GM12878 (cell line): ENCODE measurements at places on chromosomes 16 and 17. TPM values are rescaled to one million over a fixed set of nuclear protein-coding genes. Genes with fewer than 3 reads are reported as not detected.

GRCh38 chr17:49915670-49916069, 53.3 kb upstream of the DLX4 start:
- no peak overlapping the region for H3K27ac ChIP-seq
- H3K27me3 ChIP-seq: peaks cover 16% of the 10 kb centered on the region
- H3K36me3 ChIP-seq: no peaks in the 10 kb centered on the region
- DNase-seq: no peak
- H3K4me3 ChIP-seq: no peak overlapping the region
- no peaks in the 10 kb centered on the region for H3K4me1 ChIP-seq

DNA sequence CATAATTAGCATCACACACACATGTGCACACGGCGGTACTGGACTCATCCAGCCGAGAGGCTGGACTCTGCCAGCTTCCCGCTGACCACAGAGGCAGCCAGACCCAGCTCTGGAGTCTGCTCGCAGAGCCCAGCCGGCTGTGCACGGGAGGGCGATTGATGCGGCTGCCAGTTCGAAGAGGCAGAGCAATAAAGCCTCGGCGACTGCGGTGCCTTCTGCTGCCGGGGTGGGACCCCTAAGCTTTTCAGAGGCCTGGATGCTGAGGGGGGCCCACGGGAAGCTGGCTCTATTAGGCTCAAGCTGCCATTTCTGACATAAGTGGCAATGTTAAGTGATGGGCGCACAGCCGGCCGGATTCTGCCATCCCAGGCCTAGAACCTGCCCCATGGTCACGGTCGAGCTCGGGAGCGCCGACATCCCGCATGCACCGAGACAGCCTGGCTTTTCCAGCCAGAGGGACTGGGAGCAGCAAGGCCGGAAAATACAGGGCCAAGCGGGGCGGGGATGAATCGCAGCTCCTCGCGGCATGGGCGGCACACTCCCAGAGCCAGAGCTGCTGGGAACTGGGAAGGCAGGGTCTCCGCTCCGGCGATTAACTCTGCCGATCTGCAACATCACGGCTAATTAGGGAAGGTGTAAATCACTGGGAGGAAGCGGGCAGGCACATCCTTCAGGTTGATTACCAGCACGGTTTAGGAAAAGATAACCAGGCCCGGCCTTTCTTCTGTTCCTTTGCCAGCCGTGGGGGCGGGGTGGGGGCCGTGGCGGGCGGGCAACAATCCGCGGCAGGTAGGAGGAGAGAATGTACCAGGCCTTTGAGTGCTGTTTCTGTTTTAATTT, 57.7 kb downstream of the TBC1D16 start:
- peaks cover 3% of the 10 kb centered on the region for H3K27me3 ChIP-seq
- no peak overlapping the region for H3K4me3 ChIP-seq
- no peak overlapping the region for H3K27ac ChIP-seq
- H3K36me3 ChIP-seq: no peaks in the 10 kb centered on the region

- no peak overlapping the region for H3K4me3 ChIP-seq
- no peaks in the 10 kb centered on the region for H3K4me1 ChIP-seq
- H3K27me3 ChIP-seq: no peaks in the 10 kb centered on the region
- DNase-seq: no peak
- H3K27ac ChIP-seq: no peak overlapping the region
- H3K36me3 ChIP-seq: no peaks in the 10 kb centered on the region
Observed at GRCh38 chr16:48491517-48491916, 106.3 kb upstream of the SIAH1 start.

GRCh38 chr16:57815987-57816745, 13.9 kb upstream of the KIFC3 start:
- H3K4me3 ChIP-seq: no peak overlapping the region
- no peaks in the 10 kb centered on the region for H3K27me3 ChIP-seq
- DNase-seq: no peak
- H3K4me1 ChIP-seq: peaks cover 11% of the 10 kb centered on the region
- H3K27ac ChIP-seq: no peak overlapping the region
- no peaks in the 10 kb centered on the region for H3K36me3 ChIP-seq

DNA sequence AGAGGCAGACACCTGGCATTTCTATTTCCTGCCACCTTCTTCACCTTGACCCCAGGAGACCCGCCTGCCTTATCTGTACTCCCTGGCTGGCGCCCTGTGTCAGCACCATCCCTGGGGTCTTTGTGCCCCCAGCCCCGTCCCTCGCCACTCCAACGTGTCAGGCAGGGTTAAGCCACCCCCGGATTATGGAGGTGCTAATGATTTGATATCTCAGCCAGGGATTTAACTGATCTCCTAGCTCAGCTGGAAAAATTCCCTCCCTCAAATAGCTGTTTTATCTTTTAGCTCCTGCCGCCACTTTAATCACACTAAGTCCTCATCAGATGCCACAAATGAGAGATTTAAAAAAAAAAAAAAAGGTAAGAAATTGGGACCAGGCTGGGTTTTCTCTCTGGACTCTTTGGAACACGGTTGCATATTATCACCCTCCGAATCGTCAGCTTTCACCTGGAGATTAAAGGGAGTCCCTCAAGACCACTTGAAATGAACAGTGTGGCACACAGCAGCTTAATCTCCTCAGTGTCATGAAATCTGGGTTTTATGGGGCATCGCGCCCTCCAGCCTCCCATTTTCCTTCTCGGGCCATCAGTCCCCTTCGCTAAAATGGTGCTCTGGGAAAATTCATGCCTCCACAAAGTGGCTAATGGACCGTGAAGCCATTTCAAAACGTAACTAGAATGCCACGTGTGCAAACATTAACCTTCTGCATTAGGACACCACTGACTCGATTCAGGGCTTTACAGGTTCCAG, 26.2 kb upstream of the WFDC1 start:
- H3K27me3 ChIP-seq: no peaks in the 10 kb centered on the region; the same call in 1 of the 2 replicates
- no peaks in the 10 kb centered on the region for H3K4me1 ChIP-seq
- no peak overlapping the region for H3K4me3 ChIP-seq
- H3K27ac ChIP-seq: no peak overlapping the region
- H3K36me3 ChIP-seq: no peaks in the 10 kb centered on the region
- DNase-seq: no peak

Gene SCARF1
- polyA plus RNA-seq: 0.05 and 0.33 TPM in 2 replicates

Gene SEC14L5
- polyA plus RNA-seq: not detected in 2 replicates

Gene RAB37
- 1.6 and 2.3 TPM in 2 replicates for polyA plus RNA-seq

Gene FBXW10
- not detected in 2 replicates for polyA plus RNA-seq

Gene GUCY2D
- polyA plus RNA-seq: not detected in 2 replicates

- DNase-seq: no peak
- H3K36me3 ChIP-seq: no peaks in the 10 kb centered on the region
- H3K4me1 ChIP-seq: peaks cover 21% of the 10 kb centered on the region
- no peak overlapping the region for H3K4me3 ChIP-seq
Observed at GRCh38 chr17:79923974-79924638, 84.9 kb upstream of the CBX4 start.

Gene SGSH
- 13.3 and 14.0 TPM in 2 replicates for polyA plus RNA-seq

GRCh38 chr17:17447264-17447663, 29.5 kb upstream of the MED9 start:
- H3K4me1 ChIP-seq: no peaks in the 10 kb centered on the region
- DNase-seq: no peak
- H3K4me3 ChIP-seq: no peak overlapping the region

DNA sequence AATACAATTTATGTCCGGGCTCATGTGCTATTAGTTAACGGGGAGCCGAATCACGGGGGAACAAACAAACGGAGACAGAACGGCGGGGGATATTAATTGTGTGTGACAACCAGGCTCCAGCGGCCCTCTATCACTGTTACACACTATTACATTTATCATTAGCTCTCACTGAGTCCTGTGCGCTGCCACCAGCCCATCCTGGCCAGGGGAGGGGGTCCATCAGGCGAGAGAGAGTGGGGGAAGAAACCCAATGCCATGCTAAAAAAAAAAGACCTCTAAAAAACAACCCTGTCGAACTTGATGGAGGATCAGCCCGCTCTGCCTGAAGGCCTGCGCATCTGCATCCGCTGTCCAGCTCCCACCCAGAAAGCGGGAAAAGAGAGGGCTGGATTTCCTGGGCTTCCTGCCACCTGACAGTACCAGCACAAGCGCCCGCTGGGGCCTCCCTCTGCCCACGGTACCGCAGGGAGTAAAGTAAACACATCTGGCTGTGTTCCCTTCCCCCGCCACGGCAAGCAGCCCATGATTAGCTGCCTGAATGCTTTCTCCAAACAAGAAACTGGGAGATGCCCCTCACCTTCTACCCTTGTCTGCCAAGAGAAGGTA, 41.7 kb downstream of the PIPOX start:
- H3K27me3 ChIP-seq: no peaks in the 10 kb centered on the region
- H3K27ac ChIP-seq: no peak overlapping the region
- DNase-seq: no peak
- H3K4me3 ChIP-seq: no peak overlapping the region

DNA sequence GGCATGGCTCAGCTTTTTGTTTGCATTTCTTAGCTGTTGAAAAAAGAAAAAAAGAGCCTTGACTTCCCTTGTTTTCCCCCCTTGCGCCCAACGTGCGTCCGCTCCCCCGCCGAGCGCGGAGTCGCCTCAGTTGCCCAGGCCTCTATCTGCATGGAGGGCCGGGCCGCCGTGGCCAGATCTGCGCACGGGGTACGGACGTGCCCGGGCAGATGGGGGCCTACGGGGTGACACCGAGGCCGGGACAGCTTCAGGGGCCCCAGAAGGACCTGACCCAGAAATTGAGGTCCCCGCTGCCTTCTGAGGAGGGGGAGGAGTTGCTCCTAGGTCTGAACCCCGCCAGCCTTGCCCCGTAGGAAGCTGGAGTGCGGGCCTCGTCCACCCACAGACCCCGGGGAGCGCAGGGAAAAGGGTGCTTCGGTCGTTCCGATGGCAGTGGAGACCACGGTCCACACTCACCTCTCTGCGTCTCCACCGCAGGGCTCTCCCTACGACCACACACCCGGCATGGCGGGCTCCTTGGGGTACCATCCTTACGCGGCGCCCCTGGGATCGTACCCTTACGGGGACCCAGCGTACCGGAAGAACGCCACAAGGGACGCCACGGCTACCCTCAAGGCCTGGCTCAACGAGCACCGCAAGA, 1.5 kb downstream of the IRX5 start:
- H3K27me3 ChIP-seq: peaks cover 5% of the 10 kb centered on the region
- no peaks in the 10 kb centered on the region for H3K36me3 ChIP-seq
- peaks cover 3% of the 10 kb centered on the region for H3K4me1 ChIP-seq
- no peak for DNase-seq
- no peak overlapping the region for H3K27ac ChIP-seq

GRCh38 chr16:1054660-1055556, 17.6 kb upstream of the SSTR5 start:
- H3K27ac ChIP-seq: no peak overlapping the region
- no peak overlapping the region for H3K4me3 ChIP-seq
- no peaks in the 10 kb centered on the region for H3K27me3 ChIP-seq

- H3K27ac ChIP-seq: no peak overlapping the region
- H3K4me3 ChIP-seq: no peak overlapping the region
- H3K4me1 ChIP-seq: no peaks in the 10 kb centered on the region
- no peak for DNase-seq
- no peaks in the 10 kb centered on the region for H3K27me3 ChIP-seq
Observed at GRCh38 chr17:42883802-42884558, 16.6 kb upstream of the G6PC1 start.

GRCh38 chr16:65510241-65510640, 388.4 kb upstream of the CDH11 start:
- no peak overlapping the region for H3K4me3 ChIP-seq
- no peaks in the 10 kb centered on the region for H3K4me1 ChIP-seq
- DNase-seq: no peak
- no peaks in the 10 kb centered on the region for H3K27me3 ChIP-seq

GRCh38 chr16:117379-118365, 20.8 kb downstream of the NPRL3 start:
- H3K27me3 ChIP-seq: no peaks in the 10 kb centered on the region
- DNase-seq: no peak
- peaks cover 8% of the 10 kb centered on the region; the same call in 1 of the 2 replicates for H3K36me3 ChIP-seq
- no peak overlapping the region for H3K27ac ChIP-seq
- H3K4me3 ChIP-seq: no peak overlapping the region
- H3K4me1 ChIP-seq: no peaks in the 10 kb centered on the region

DNA sequence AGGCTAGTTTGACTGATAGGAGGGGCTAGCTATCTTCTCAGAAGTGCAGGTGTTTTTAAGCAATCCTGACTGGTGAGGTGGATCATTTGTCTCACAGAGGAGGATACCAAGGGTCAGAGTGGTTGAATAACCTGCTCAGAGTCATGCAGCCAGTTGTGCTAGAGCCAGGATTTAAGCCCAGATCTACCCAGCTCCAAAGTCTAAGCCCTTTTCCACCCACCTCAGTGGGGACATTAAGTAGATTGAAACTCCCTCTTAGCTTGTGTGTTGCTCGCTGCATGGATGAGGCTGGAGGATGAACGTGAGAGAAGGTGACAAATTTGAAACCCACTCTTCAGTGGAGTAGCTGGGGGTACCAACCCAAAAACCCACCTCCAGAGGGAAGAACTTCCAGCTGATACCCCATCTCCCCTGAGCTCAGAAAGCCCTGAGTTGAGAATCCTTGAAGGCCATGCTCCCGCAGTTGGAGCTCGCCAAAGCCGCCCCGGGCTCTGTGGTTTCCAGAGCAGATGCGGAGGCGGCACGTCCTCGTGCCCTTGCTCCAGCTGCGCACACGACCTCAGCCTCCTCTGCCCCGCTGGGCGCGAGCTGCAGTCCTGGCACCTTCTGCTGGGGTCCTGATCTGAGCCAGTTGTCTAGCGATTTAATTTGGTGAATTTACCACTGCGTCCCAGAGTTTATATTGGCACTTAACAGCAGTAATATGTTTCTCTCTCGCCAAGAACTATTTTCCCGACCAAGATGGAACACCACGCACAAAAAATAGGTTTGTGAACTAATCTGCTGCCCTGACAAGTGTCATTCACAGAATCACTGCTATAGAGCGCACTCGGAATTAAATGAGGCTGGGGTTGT, 159.5 kb downstream of the CCDC182 start:
- H3K27ac ChIP-seq: no peak overlapping the region
- H3K36me3 ChIP-seq: peaks cover 2% of the 10 kb centered on the region; the same call in 1 of the 2 replicates
- H3K4me1 ChIP-seq: no peaks in the 10 kb centered on the region

- no peak overlapping the region for H3K4me3 ChIP-seq
- no peaks in the 10 kb centered on the region for H3K27me3 ChIP-seq
- no peaks in the 10 kb centered on the region for H3K4me1 ChIP-seq
- no peaks in the 10 kb centered on the region for H3K36me3 ChIP-seq
- DNase-seq: no peak
- no peak overlapping the region for H3K27ac ChIP-seq
Observed at GRCh38 chr17:1331708-1332107, 52.2 kb downstream of the TRARG1 start.

DNA sequence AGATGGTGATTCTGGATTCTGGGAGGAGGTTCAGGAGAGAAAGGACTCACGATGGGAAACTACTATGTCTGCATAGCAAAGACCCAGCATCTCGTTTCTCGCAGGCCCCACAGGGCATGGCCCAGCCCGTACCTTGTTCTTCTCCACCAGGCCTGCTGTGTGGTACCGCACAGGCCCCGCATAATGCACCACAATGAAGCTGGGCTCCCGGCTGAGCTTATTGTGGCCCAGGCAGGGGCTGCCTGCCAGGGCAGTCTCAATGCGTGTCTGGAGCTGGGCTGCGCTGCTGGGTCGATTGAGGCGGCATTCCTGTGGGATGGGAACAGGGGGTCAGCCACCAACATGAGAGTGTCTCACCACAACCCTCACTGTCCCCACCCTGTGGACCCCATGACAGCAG, 20.4 kb downstream of the ZNHIT3 start:
- no peak overlapping the region for H3K27ac ChIP-seq
- H3K4me1 ChIP-seq: no peaks in the 10 kb centered on the region
- no peak overlapping the region for H3K4me3 ChIP-seq
- H3K36me3 ChIP-seq: peaks cover 21% of the 10 kb centered on the region
- H3K27me3 ChIP-seq: no peaks in the 10 kb centered on the region

Gene SLC47A1
- polyA plus RNA-seq: not detected in 2 replicates
